ENCODE measurements at places on chromosomes 5 and 9.

DNA sequence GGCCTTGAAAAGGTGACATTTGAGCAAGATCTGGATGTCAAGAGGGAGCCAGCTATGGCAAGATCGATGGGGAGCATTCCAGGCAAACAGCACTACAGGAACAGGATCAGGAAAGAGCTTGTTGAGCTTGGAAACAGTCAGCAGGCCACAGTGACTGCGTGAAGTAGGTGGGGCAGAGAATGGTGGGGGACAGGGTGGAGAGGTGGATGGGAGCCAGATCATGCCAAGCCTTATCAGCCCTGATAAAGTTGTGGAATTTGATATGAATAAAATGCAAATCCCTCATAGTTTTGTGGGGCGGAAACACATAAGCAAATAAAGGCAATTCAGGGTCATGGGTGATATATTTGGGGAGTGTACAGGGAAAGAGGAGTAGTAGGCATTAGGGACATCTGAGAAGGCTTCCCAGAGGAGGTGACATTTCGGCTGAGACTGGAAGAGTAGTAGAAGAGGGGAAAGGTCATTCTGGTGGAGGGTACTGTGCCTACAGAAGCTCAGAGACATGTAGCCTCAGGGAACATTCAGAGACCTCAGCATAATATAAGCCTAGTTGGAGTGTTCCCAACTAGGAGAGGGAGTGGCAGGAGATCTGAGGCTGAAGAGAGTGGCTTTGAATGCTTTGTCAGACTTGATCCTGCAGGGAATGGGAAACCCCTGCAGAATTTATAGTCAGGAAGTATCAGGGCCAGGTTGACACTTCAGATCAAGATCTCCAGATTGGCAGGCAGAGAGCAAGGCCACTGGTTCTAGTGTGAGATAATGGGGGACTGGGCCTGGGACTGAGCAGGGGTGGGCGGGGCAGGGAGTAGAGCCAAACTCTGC is 9.7 kb upstream of the CYSTM1 start:
- peak; percentile 61 for DNase-seq
- H3K27me3 ChIP-seq: no peaks in the 10 kb centered on the region
- no peak overlapping the region for H3K4me3 ChIP-seq
- no peak overlapping the region for H3K27ac ChIP-seq

GRCh38 chr9:91643481-91644077 is 219.9 kb upstream of the NFIL3 start:
- H3K27me3 ChIP-seq: no peaks in the 10 kb centered on the region
- H3K4me1 ChIP-seq: no peaks in the 10 kb centered on the region
- no peaks in the 10 kb centered on the region for H3K36me3 ChIP-seq
- DNase-seq: no peak
- no peak overlapping the region for H3K4me3 ChIP-seq

DNA sequence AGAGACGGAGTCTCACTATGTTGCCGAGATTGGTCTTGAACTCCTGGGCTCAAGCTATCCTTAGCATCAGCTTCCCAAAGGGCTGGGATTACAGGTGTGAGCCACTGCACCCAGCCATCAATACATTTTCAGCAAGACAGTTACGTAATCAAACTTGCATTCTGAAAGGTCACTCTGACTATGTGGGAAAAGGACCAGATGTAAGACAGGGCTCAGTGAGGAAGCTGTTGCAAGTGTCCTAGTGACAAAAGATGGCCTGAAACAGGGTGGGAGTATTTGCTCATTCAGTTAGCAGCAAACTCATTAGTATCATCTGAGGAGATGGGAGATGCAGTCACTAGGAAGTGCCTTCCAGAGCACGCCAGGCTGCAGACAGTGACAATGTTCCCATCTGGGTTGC is 16.9 kb downstream of the MED27 start:
- no peaks in the 10 kb centered on the region for H3K36me3 ChIP-seq
- no peaks in the 10 kb centered on the region for H3K4me1 ChIP-seq
- H3K27ac ChIP-seq: no peak overlapping the region
- H3K27me3 ChIP-seq: no peaks in the 10 kb centered on the region

- peak overlapping the region; percentile 31 for H3K27ac ChIP-seq
- H3K4me3 ChIP-seq: peak overlapping the region; percentile 53
- no peaks in the 10 kb centered on the region for H3K4me1 ChIP-seq
- H3K27me3 ChIP-seq: no peaks in the 10 kb centered on the region
- no peaks in the 10 kb centered on the region for H3K36me3 ChIP-seq
Measured at GRCh38 chr5:59766427-59767210, 126.9 kb downstream of the PDE4D start.
